CD4-positive, alpha-beta T cell treated with Interleukin-17A for 1 hour (primary cell): ENCODE measurements at places on chromosomes 1 and 21.

GRCh38 chr1:48869116-48869893 is 92.6 kb upstream of the BEND5 start:
- DNase-seq, result no peak

GRCh38 chr1:84350104-84350503 is 48.2 kb upstream of the DNASE2B start:
- no peak for DNase-seq

GRCh38 chr1:150151291-150152181 is 1.8 kb downstream of the PLEKHO1 start:
- peak; percentile 84 for DNase-seq

- DNase-seq, result no peak
Measured at GRCh38 chr1:24222008-24222605, 35.0 kb upstream of the IFNLR1 start.

DNA sequence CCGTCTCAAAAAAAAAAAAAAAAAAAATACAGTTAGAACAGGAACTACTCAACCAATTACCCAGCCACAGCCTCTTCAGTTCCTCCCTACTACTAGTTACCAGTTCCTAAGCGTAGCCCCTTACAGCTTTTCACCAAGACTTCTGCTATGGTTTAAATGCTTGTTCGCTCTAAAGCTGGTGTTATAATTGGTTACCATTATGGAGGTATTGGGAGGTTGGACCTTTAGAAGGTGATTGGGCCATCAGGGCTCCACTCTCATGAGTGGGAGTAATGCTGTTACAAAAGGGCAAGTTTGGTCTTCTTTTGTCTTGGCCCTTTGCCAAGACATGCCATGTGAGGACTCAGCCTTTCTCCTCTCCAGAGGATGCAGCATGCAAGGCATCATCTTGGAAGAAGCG is 3.0 kb upstream of the SMPDL3B start:
- DNase-seq, result no peak

DNA sequence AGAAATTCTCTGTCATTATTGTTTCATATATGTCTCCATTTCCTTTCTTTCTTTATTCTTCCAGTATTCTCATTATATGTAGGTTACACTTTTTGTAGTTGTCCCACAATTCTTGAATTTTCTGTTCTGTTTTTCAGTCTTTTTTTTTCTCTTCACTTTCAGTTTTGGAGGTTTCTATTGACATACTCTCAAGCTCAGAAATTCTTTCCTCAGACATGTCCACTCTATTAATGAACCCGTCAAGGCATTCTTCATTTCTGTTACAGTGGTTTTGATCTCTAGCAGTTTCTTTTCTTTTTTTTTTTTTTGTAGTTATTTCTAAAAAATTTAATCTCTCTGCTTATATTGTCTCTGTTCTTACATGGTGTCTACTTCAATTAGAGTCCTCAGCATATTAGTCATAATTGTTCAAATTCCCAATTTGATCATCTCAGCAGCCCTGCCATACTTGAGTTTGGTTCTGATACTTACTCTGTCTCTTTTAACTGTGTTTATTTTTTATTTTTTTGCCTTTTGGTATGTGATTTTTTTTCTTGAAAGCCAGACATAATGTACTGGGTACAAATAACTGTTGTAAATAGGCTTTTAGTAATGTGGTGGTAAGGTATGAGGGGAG is 49.5 kb upstream of the KCNK2 start:
- no peak for DNase-seq

DNA sequence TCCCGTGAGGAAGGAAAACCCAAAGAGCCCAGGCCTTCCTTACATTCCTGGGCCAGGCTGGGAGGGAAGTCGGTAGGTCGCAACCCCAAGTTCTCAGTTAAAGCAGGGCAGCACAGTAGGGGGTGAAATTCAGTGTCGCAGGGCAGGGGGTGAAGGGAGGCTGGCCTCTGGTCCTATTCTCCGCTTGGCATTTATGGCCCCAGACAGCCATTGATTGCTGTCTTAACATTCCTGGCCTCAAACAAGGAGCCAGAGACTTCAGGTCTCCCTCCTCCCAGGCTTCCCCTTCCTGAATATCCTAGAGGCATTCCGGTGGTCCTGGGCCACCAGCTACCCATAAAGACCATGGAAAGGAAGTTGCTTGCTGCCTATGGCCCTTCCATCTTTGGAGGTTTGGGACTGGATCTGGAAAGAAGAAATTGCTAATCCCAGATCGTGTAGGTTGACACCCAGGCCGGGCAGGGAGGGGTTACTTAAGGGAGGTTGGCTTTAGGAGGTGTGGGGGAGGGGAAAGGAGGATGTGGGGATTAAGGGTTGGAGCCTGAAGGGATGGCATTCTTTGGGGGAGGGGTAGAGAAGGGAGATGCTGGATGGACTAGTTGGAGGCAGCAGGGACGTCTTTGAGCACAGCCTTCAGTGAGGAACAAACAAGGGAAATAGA is 1.7 kb downstream of the LIN28A start:
- DNase-seq, result no peak

- no peak for DNase-seq
Measured at GRCh38 chr21:43903451-43904091, 38.5 kb downstream of the AGPAT3 start.

DNA sequence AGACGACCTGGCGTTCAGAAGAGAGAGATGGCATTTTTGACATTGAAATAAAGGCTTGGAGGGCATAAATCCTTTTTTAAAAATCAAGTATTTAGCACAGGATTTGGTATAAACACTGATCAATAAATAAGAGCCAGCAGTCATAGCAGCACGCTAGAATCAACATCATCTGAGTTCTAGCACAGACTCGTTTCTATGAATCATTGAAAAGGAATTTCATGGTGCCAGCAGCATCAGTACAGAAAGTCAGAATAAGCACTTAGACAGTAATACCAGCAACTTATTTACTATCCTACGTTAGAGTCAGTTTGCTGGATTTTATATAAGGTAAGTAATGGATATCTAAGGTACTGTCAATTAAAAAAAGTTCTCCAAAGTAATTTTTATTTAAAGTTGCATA is 119.3 kb downstream of the HLCS start:
- no peak for DNase-seq

DNA sequence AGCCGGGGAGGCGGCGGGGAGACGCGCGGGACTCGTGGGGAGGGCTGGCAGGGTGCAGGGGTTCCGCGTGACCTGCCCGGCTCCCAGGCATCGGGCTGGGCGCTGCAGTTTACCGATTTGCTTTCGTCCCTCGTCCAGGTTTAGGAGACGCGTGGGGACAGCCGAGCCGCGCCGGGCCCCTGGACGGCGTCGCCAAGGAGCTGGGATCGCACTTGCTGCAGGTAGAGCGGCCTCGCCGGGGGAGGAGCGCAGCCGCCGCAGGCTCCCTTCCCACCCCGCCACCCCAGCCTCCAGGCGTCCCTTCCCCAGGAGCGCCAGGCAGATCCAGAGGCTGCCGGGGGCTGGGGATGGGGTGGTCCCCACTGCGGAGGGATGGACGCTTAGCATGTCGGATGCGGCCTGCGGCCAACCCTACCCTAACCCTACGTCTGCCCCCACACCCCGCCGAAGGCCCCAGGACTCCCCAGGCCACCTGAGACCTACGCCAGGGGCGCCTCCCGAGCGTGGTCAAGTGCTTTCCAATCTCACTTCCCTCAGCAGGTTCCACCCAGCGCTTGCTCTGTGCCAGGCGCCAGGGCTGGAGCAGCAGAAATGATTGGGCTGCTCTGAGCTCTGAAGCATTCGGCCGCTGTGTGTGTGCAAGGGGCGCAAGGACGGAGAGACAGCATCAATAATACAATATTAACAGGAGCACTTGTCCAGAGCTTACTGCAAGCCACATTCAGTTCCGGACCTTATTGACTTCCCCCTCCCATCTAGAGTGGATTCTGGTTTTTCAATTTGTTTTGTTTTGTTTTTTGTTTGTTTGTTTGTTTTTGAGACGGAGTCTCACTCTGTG is 10.3 kb downstream of the SIM2 start:
- no peak for DNase-seq

GRCh38 chr21:32834916-32835235 is 63.3 kb upstream of the PAXBP1 start:
- no peak for DNase-seq

DNA sequence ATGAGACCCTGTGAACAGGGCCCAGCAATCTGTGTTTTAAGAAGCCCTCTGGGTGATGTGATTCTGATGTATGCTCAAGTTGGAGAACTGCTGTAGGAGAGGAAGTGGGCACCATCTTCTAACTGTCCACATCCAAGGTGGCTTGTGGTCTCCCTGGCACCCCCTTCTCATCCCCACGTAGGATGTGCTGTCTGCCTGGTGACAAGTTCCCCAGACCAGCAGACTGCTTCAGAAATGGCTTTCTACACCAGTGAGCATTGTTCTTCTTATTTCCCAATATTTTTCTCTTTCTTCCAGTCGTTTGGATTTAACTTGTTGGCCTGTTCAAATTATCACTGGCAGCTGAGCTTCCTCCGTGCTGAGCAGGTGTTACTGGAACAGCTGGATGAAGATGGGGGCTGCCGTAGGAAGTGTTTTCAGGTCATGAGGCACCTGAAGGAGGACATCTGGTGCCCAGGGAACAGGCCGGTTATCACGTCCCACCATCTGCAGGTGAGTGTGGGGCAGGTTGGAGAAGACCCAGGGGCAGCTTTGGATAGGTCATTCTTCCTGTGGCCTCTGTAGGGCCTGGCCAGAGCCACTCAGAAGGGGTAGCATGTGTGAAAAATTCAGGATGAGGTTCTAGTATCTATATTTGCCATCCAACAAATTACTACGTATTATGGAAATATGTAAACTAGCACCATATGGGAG is 16.8 kb downstream of the MAB21L3 start:
- DNase-seq, result no peak

DNA sequence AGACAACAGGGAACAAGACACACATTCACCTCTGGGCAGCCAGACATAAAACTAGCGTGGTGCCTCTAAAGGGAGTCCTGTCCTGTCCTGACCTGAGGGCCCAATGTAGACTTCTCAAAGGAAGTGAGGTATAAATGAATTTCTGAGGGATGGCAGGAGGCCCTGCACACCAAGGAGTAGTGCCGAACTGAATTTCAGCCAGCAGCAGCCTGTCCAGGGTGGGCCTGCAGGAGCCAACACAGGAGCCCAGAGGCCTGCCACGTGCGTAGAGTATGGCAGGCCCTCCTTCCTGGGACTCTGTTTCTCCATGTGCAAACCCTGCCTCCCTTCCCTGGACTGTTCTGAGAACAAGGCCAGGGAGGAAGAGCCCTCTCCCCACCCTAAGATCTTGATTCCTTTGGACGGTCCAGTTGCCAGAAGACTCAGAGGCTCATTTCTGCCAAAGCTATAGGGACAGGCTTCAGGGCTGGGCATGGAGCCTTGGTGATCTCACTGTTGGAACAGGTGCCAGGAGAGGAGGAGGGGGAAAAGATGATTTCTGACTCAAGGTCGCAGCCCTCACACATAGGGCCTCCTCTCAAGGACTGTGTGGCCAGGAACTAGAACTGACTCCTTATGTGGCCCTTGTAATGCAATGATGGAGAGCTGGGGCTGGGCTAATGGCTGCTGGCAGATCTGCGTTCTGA is 1.8 kb upstream of the FABP3 start:
- DNase-seq, result no peak

- no peak for DNase-seq
Measured at GRCh38 chr1:84427250-84428188, 29.2 kb downstream of the DNASE2B start.

DNA sequence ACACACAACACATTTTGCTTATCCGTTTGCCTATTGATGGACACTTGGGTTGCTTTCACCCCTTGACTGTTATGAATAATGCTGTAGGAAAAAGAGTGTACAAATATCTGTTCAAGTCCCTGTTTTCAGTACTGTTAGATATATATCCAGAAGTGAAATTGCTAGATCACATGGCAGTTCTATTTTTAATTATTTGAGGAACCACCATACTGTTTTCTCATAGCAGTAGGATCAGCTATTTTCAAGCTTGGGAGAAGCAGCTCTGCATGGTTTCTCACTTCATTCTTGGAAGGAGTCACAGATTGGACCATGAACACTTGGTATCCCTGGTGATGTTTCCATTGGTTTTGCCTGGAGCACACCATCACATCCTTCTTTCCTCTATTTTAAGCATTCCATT is 114.4 kb upstream of the ZP4 start:
- no peak for DNase-seq

- no peak for DNase-seq
Measured at GRCh38 chr1:236862615-236863211, 67.6 kb downstream of the MTR start.

- no peak for DNase-seq
Measured at GRCh38 chr1:53011175-53011574, 50.8 kb upstream of the PODN start.

DNA sequence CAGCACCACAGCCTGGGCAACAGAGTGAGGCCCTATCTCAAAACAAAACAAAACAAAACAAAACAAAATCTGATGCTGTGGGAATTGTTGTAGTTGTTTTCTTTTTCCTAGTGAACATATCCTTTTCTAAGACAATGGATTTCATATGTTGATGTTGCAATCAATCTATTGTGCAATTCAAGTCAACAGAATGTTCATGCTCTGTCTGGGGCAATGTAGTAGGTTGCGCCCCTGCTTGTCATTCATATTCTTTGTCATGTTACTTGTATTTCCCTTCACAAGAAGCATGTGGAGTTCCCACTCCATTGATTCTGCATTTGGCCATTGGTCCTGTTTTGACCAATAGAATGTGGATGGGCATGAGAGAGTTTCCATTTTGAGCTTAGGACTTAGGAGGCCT is 223.9 kb downstream of the DUSP10 start:
- no peak for DNase-seq

- DNase-seq, result peak; percentile 45
Measured at GRCh38 chr1:221439008-221439746, 302.7 kb downstream of the DUSP10 start.

- no peak for DNase-seq
Measured at GRCh38 chr1:78996791-78997190, 9.7 kb downstream of the ADGRL4 start.
